Activated CD4-positive, CD25-positive, alpha-beta regulatory T cell (primary cell): ENCODE measurements at places on chromosomes 6 and 20.
A peak's percentile ranks its signal among the peaks of the same experiment; 100 is the strongest.

GRCh38 chr6:137452333-137452894 is 41.8 kb downstream of the OLIG3 start:
- no peak for DNase-seq

DNA sequence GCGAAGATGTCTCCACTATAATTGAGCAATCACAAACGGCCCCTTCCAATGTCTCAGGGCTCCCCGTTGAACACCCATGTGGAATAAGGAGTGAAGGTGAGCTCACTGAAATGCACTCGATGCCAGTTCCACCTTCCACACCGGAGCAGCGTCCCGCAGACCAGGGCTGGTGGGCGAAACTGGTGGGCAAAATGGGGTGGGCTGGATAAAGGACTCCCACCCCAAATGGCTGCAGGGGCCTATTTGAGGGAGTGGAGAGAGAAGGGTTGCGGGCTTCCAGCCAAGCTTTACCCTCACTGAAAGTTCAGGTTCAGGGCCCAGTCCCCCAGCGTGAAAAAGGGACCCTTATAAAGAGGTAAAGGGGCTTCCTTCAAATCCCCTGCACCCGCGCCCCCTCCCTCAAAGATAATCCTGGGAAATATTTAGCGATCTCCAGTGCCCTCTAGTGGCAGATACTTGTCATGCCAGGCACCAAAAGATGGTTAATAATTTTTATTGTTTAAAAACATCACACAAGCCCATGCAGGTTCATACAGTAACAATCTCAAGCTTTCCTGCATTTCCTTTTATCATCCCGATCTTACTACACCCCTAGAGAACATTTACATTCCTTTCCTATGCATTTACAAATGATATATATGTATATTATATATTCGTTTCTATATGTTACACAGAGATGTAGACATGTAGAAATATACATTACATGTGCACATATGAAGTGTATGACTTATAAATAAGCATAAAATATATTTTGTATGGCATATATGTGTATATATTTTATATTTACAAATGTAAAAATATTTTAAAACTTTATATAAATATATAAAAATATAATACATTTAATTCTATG is 58.2 kb upstream of the NKX2-2 start:
- no peak for DNase-seq

- no peak for DNase-seq
Measured at GRCh38 chr6:97885828-97886227, 602.8 kb upstream of the MMS22L start.

DNA sequence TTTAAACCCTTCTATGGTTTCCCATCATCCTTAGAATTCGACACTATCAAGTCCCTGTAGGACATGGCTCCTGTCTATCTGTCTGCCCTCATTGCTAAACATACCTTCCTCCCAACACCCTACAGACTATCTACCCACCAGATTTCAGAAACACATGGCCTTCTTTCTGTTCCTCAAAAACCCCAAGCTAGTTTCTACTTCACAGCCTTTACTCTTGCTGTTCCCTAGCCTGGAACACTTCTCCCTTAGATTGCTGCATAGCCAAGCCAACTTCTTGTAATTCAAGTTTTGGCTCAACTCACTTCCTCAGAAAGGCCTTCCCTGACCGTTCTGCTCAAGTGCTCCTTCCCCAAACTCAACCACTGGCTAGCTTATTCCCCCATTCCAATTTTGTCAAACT is 156.2 kb downstream of the BTBD9 start:
- DNase-seq = no peak

DNA sequence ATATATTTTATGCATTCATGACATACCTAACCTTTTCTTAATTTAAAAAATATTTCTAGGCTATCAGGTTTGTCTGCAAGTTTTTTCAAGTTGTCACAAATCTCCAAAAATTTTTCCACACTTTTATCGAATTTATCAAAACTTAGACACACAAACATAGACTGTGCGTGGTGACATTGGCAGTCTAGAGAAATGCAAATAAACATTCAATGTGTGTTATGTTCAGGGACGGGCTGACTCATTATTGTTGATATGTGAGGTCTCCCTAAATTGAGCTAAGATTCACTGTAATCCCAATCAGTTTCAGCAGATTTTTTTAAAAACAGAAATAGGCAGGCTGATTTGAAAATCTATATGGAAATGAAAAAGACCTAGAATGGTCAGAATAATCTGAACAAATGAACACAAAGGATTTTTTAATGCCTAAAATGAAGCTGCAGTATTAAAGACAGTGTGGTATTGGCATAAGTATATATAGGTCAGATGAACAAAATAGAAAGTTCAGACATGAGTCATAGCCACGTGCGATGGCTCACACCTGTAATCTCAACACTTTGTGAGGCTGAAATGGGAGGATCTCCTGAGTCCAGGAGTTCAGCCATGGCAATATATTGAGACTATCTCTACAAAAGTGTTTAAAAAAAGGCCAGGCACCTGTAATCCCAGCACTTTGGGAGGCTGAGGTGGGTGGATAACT is 19.2 kb downstream of the BLTP3A start:
- DNase-seq = no peak

DNA sequence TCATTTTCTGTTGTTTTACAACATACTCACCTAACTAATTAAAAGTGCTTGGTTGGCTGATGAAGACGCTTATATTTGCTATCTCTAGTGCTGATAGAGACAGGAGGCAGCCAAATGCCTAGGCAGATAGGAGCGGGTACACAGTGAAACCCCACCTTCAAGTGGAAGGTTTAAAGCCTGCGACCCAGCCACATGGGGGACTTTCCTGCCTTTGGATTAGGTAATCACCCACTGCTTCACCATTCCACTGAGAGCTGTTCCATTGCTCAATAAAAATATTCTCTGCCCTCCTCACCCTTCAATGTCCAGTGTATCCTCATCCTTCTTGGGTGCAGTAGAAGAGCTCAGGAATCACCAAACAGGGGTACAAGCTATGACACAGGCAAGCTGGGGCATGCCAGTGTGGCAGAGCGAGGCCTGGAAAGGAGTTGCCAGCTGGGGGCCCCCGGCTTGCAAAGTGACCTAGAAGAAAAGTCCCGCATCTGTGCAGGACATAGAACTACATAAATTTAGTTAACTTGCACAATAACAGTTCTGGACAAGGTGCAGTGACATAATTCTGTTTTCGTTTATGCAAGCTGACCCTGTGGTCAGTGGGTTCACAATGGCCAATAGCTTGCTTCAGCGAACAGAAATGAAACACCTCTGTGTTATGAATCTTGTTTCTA is 112.0 kb upstream of the MLIP start:
- no peak for DNase-seq

DNA sequence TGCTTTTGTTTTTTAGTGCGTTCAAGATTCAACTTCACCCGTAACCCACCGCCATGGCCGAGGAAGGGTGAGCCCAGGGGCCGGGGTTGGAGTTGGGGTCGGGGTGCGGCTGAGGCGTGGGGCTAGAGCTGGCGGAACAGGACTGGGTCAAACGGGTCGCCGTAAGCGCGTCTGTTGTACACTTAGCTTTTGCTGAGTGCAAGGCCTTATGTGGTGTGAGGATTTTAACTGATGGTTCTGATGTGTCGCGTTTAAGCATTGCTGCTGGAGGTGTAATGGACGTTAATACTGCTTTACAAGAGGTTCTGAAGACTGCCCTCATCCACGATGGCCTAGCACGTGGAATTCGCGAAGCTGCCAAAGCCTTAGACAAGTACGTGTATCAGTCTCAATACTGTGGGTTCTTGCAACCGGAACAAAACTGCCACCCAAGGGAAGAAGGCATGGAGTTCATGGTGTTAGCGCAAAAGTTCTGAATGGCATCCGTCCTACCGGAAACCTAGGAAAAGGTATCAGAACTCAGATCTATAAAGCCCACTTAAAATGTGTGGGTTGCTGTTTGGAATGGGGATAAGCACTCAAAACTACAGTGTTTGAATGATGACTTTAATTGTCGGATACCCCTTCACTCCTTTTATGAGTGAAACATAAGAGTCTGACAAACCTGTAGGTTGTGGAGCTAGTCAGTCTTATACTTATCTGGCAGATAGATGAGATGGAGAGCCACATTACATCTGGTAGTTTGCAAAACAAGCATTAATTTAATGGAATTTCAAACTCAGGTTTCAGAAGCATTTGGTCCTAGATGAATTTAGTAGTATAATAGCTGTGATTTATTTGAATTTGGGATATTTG is 574 bp downstream of the RPS12 start:
- no peak for DNase-seq

- DNase-seq = no peak
Measured at GRCh38 chr20:57408536-57409233, 17.5 kb downstream of the RBM38 start.

- no peak for DNase-seq
Measured at GRCh38 chr6:81889377-81890053, 137.0 kb upstream of the TENT5A start.

- DNase-seq = no peak
Measured at GRCh38 chr6:15894973-15895725, 232.3 kb upstream of the DTNBP1 start.

- peak; percentile 32 for DNase-seq
Measured at GRCh38 chr6:33744001-33744848, 2.5 kb downstream of the IP6K3 start.

DNA sequence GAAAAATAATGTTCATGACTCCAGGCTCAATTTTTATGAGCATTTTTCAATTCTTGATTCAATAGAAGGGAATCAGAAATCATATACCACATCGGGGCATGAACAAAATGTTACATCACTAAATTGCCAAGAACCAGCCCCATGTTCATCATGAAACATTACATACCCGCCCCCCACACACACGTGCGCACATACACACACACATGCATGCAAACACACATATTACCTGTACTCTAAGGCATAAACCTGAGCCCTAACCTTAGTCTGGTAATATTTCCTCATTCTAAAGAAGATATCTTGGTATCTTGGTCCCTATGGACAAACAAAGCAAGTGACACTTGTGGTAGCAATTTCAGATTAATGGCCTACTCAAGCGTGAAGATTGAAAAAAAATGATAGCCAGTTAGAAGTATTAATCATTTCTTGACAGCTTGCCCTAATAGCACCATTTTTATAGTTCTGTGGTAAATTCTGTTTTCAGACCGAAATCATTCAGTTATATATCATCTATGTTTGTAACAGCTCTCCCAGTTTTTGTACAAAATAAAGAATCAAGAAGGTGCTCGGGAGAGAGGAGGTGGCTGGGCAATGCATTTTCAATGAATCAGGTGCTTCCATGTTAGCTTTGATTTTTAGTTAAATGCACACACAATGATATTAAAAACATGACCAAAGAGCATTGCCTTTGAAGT is 95.4 kb upstream of the DOK5 start:
- no peak for DNase-seq

DNA sequence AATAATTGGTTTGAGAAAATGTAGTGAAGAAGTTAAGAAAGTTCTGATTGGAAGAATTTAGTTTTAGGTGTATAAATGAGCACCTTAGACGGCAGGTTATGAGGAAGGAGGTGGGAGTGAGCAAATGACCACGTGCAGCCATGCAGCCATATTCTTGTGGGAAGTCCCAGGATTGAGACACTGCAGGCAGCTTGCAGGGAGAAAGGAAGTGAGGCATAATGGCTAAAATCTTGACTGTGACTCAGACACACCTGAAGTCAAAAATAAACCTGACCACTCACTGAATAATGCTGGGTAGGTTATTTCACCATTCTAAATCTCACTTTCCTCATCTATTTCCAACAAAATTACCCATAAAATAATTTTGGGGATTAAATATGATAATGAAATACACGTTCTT is 16.6 kb downstream of the DSE start:
- no peak for DNase-seq

DNA sequence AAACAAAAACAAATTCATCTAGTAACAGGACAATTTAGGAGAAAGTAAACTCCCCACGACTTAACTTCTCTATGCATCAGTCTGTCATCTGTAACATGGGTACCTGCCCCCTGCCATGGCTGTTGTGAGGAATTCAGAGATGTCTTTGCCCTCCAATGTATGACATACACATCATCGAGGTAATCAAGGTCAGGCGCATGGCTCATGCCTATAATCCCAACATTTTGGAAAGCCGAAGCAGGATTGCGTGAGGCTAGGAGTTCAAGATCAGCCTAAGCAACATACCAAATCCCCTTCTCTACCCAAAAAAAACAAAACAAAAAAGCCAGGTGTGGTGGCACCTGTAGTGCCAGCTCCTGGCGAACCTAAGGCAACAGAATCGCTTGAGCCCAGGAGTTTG is 9.0 kb downstream of the EEF1A1 start:
- DNase-seq = no peak

- no peak for DNase-seq
Measured at GRCh38 chr6:163533443-163533842, 118.9 kb downstream of the QKI start.

DNA sequence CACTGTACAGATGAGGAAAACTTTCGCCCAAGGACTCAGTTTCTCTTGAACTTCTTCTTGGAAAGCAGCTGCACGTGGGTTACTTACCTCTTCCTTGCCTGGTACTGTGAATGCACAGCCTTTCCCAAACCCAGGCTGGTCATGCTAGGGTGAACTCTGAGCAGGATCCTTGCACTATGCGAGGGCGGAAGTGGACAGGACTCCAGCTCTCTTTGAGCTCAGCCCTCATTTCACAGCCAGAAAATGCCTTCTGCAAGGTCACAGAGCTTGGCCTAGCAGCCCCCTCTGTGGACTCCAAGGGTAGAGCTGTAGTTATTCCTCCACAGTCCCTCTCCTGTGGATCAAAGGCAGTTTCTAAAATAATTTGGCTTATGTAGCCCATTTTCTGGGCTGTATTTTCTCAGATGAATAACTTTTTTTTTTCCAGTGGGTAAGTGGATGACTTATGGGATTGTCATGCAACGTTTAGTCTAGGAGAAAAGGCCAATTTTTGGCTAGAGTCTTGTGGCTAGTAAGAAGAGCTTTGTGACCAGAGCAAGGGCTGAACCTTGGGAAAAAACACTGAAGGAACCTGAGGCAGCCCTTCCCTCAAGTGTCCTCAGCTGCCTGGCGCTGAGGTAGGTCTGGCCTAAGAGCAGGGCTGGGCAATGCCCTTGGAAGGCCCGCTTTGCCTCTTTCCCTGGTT is 172.7 kb downstream of the SCP2D1 start:
- DNase-seq = no peak

DNA sequence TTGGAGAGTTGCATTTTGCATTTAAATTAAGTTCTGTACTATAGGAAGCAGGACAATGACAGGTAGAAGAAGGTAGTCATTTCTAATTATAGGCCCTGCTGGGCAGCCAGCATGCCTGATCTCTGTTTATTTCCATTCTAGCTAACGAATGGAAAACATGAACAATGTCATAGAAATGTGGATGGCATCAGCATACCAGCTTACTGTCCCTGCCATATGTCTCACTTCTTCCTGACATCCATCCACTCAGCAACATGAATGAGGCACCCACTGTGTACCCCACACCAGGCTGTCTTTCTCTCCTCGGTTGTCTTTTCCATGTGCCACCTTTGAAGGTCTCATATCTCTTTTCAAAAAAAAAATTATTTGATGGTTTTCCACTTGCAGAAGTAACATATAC is 11.1 kb downstream of the ADTRP start:
- DNase-seq = no peak
